Renal cortex interstitium (tissue), 15 donors: ENCODE measurements at places on chromosomes 3 and 15.

- DNase-seq, result no peak
Observed at GRCh38 chr3:46692566-46692990, 901 bp downstream of the ALS2CL start.

GRCh38 chr3:112598731-112599130 is 36.9 kb downstream of the SLC35A5 start:
- DNase-seq, result no peak

- DNase-seq, result no peak
Observed at GRCh38 chr3:127222163-127222562, 29.2 kb downstream of the PRR23E start.

DNA sequence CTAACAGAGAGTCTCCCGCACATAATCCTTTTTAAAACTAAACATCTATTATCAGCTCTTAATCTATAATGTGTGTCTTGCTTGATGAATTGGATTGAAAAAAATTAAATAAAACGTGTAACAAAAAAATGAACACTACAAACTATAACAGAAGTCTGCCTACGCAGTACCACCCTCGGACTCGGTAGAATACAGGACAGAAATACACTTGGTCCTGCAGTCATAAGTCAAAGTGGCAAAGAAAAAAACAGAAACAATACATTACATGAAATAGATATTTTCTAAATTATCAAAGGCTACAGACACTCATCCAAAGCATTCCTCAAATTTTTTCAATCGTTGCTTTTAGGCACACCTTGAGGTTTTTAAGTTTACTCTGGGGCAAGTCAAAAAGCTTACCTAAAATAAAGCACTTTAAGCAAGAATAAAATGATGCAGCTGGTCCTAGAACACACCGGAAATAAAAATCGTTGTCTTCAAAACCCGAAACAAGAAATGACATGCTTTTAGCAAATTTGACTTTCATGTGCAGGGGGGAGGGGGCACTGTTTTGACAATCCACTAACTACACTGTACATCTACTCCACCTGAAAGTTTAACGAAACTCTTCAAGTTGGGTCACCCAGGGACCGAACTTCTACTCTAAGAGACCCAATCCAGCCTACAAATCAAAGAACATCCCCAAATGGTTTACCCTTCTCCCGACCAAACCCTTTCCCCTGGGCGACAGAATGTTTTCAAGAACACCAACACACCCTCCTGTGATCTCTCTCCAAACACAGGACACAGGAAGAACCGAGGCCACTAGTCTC is 1.3 kb downstream of the ADAM10 start:
- DNase-seq, result no peak

GRCh38 chr3:52155912-52156311 is 1.7 kb upstream of the POC1A start:
- no peak for DNase-seq

- DNase-seq, result no peak
Observed at GRCh38 chr15:77741106-77741505, 108.4 kb upstream of the LINGO1 start.

GRCh38 chr3:5187920-5188418 is 462 bp downstream of the EDEM1 start:
- no peak for DNase-seq

GRCh38 chr3:187738331-187739093 is 6.8 kb downstream of the BCL6 start:
- peak; percentile 91 for DNase-seq

DNA sequence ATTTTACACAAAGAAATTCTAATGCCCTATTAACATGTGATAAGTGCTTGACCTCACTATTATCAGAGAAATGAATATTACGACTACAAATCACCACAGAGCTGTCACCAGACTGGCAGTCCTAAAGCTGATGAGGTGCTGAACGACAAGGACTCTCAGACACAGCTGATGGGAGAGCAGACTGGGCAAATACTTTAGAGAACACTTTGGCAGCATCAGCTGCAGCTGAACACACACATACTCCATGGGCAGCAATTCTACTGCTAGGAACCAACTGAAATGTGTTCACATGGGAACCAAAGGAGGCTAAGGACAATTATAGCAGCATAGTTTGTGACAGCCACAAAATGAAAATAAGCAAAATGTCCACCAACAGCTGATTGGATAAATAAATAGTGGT is 45.5 kb downstream of the SUSD5 start:
- no peak for DNase-seq

DNA sequence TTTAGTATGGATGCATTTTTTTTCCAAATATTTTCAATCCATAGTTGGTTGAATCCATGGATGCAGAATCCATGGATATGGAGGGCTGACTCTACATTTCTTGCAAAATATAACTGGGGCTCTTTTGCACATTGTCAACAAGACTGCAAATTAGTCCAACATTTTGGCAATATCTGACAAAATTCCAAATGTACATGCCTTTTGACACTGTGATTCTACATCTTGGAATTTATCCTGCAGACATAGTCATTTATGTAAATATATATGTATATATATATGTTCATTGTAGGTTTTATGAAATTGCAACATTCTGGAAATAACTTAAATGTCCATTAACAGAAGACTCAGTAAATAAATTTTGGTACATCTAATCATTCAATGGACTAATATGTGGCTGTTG is 203.0 kb downstream of the THRB start:
- no peak for DNase-seq

GRCh38 chr3:112395181-112395895 is 62.4 kb downstream of the CD200 start:
- DNase-seq, result peak; percentile 28

DNA sequence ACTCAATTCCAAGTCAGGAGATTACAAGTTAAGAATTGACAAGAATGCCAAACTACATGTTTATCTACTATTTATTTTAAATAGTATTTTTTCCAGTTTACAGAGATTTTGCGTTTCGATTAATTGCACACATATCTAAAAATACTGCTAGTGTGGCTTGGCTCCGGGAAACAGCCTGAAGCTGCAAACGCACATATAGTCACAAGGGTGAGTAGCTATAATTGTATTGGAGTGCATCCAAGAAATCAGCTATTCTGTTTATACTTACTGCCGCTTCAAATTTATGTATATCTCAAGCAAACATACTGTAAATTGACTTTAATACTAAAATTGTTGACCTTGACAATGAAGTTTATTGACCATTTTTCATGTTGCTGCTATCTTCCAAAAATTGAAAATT is 77.0 kb upstream of the PLSCR5 start:
- DNase-seq, result no peak

DNA sequence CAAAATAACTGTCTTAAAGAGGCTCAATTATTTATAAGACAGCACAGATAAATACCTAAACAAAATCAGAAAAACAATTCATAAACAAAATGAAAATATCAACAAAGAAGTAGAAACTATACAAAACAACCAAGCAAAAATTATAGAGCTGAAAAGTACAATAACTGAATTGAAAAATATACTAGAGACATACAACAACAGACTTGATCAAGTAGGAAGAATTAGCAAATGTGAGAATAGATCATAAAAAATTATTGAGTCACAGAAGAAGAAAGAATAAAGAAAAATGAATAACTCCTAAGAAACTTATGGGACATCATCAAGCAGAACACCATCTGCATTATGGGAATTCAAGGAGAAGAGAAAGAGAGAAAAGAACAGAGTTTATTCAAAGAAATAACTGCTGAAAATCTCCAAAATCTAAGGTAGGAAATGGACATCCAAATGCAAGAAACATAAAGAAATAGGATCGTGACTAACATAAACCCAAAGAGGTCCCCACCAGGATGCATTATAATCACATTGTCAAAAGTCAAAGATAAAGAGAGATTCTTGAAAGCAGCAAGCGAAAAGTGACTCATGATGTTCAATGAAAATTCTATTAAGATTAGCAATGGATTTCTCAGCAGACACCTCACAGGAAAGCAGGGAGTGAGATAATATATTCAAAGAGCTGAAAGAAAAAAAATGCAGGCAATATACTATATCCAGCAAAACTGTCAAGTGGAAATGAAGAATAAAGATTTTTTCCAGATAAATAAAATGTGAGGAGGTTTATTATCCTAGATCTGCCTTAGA is 85.9 kb downstream of the DCLK3 start:
- no peak for DNase-seq

- no peak for DNase-seq
Observed at GRCh38 chr3:98961161-98962155, 60.0 kb upstream of the DCBLD2 start.

GRCh38 chr3:104642827-104643226 is 723.9 kb upstream of the ALCAM start:
- no peak for DNase-seq

- DNase-seq, result no peak
Observed at GRCh38 chr3:4052706-4053105, 250.5 kb upstream of the SETMAR start.

DNA sequence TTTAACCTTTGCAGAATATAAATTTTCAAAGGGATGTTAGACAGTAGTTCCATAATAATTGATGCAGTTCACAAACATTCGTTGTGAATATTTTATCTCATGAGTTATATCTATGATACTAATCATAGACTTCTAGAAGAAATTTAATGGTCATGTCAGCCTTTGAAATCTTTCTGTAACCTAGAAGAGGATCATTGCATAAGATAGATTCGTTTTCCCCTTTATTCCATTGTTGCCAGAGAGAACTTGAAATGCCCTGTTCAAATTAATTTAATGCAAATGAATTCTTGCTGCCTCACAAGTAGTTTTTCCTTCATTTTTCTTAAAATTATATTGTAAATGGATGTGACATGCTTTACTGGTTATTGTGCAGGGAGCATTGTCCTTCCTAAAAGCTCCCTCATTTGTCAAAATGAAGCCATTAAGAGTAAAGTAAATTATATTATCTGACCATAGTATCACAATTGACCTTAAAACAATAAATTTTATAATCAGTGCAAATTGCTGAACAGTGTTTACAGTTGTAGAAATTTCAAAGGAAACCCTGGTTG is 128.5 kb upstream of the ZNF717 start:
- no peak for DNase-seq

- DNase-seq, result no peak
Observed at GRCh38 chr15:59115047-59115446, 10.1 kb downstream of the CCNB2 start.

- DNase-seq, result no peak
Observed at GRCh38 chr3:190326930-190327329, 4.7 kb upstream of the CLDN1 start.

- DNase-seq, result no peak
Observed at GRCh38 chr3:60746695-60747416, 504.4 kb downstream of the FHIT start.

- peak; percentile 58 for DNase-seq
Observed at GRCh38 chr3:66938338-66938963, 59.7 kb upstream of the KBTBD8 start.

- no peak for DNase-seq
Observed at GRCh38 chr15:49168016-49168415, 2.0 kb upstream of the GALK2 start.

DNA sequence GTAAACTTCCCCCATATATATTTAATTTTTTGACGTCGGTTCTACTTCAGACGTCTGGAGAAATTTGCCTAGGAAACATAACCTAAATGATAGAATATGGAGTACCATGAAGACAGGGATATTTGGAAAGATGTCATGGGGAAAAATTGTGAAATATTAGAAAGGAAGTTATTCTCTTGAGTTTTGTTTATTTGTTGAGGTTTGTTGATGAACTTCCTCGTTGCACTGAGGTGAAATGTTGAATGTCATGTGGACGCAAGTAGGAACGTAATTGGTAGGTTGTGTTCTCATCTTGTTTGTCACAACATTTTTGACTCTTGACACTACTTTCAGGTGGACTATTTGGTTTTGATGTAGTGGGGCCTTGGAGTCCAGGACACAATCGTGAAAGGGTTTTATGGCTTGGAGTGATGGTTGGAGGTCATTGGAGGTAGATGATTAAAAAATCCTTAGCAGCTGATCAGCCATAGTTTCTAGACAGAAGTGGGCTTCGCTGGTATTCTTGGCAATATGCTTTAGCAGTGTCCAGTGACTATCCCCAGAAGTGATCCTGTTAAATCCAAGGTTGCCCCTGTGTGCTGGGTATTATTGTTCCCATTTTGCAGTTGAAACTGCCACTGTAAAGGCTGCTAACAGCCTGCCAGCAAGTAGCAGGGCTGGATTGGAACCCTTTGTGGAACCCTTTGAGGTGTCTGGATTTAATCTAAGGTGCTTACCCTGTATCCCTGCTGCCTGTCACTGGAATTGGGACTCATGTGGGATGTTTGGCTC is 1.5 kb downstream of the ABHD5 start:
- no peak for DNase-seq

GRCh38 chr3:66326340-66326739 is 105.5 kb downstream of the SLC25A26 start:
- DNase-seq, result no peak

DNA sequence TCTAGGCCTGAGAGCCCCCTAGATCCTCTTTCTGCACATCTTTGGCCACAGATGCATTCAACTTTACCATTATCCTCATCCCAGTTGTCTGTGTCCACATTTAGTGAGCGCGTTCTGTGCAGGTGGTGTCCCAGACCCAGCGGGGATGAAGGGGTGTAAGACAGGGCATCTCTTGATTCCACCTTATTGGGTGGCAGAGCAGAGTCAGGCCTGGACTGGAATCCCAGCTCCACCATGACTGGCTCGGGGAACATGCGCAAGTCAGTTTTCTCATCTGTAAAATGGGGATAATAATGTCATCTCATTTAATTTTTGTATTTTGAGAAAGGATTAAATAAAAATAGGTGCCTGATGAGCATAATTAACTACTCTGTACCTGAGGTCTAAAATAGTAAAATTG is 7.8 kb downstream of the SMAD6 start:
- DNase-seq, result no peak

DNA sequence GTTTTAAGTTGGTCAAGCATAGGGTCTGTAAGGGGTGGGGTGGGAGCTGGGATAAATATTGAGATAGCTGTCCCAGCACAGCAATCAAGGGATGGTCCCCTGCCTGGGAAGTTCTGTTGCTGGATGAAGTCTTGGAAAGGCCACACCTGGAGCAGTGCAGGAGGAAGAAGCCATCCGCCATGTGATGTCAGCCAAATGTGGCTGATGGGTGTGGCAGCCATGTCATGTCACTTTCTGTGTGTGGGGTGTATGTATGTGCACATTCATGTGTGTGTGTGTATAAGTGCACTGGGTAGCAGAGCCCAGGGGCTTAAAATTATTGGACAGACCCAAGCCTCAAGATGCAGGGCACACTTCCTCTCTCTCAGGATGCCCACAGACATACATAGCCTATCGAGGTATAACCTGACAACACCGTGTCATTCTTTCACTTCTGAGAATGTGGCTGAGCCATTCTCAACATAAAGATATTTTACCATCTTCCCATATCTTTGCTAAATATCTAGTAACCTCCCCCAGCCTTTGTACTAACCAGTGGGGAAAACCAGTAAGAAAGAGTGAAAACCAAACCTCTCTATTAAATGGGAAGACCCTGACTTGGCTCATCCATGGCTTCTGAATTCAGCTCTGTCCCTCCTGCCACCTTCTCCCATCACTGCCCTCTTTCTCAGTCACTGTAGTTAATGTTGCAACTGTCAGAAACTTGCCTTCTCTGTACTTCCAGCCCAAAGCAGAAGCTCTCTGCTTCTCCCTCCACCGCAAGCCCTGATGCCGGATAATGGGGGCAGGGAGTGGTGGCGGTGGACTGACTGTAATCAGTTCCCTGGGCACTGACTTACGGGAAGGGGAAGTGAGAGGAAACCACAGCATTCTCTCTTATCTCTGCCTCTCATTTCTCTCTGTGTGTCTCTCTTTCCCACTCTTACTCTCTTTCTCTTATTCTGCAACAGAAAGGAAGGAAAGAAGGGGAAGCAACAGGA is 11.2 kb downstream of the TNFSF10 start:
- no peak for DNase-seq

- no peak for DNase-seq
Observed at GRCh38 chr15:85421116-85421925, 40.9 kb downstream of the AKAP13 start.

GRCh38 chr3:146550743-146551510 is 6.5 kb upstream of the PLSCR1 start:
- DNase-seq, result no peak

- DNase-seq, result no peak
Observed at GRCh38 chr3:63287610-63288009, 9.5 kb downstream of the SYNPR start.
